Vagina (tissue), 2 donors: ENCODE measurements at places on chromosomes 5 and 9.
A peak's percentile ranks its signal among the peaks of the same experiment; 100 is the strongest.

GRCh38 chr5:166625210-166625865 lies 1666.1 kb upstream of the WWC1 start:
- no peak for DNase-seq

DNA sequence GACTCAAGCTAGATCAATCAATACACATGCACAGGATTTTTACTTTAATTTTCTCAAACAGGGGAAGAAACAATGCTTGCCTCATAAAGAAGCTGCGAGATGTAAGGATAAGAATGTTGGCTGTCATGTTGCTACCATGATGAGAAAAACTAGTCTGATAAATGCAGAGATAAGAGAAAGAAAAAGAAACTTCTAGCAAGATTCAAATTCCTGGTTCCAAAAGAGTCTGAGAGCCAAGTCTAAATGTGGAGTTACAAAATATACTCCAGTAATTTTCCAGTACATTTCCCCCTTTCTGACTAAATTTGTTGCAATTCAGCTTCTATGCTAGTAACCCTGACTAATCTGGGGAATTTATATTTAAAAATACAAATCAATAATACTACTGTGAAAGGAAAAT lies 10.4 kb upstream of the ANXA1 start:
- DNase-seq: no peak

DNA sequence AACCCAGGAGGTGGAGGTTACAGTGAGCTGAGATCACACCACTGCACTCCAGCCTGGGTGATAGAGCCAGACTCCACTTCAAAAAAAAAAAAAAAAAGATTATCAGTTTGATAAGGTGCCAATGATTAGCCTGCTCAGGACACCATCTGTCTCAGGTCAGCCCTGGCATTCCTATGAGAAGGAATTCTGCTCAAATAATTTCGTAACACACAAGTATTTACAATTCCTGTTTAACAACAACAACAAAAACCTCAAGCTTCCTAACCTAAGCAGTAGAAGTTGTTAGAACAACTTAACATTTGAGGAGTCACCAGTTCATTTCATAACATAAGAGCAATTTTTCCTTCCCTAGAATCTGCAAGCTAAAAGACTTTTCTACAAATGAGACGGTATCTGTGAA lies 85.0 kb downstream of the LHFPL2 start:
- no peak for DNase-seq

DNA sequence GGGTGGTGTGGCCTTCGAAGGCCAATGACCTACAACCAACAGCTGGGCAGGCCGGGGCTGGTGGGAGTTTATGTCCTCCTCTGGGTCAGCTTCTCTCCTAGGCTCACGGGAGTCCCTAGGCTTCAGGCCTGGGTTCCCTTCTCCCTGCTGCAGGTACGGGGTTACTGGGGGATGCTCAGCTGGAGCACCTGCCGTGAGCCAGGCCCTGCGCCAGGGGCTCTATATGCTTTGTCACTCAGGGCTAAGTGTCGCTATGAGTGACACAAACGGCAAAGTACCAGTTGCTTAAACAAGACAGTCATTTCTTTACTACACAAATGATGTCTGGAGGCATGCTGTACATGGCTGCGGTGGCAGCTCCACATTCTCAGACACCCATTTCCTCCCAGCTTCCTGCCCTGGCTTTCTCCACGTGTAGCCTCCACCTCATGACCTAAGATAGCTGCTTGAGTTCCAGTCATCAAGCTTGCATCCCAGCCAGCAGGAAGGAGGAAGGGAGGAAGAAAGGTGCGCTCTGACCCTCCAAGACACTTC lies 22.5 kb upstream of the NINJ1 start:
- no peak for DNase-seq

DNA sequence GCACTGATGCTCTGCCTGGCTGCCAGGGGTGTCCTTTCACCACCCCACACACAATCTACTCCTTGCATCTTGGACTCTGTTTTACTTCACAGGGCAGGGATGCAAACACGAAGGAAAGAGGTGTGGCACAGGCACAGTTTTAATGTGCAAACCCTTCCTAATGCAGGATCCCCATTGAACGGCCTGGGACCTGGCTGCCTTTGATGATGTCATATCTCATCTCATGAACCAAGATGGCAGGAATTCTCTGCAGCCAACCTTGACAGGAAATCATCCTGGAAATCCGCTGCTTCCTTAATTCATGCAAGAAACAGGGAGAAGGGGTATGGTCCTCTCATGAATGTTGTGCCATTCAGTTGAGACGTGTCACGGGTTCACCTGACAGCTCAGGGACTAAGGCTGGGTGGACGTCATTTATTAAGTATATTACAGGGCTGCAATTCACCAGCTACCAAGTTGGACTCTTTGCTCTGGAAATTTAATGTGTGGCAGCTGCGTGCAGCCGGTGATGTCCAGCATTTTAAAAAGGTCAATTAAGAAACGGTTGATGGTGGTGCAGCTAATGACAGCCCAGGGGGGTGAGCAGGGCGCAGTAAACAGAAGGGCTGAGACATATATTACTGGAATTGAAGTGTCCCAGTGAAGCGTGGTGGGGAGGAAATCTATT lies 91.5 kb downstream of the LMNB1 start:
- DNase-seq: no peak

- no peak for DNase-seq
Observed at GRCh38 chr5:181164076-181164952, 16.9 kb downstream of the OR2V2 start.

DNA sequence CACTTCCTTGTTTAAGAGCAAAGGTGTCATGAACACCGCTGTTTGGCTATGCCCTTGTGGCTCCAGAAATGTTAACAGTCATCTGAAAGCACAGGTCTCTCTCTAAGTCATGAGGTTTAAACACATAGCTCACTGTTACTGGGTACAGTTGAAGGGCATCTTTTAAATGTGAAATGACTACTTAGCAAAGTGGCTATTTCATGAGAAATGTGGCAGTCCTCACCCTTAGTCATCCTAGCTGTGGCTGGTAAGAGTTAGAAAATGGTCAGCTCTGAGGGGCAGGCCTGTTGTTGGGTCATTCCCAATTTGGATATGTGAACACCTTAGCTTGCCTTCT lies 24.2 kb upstream of the TMEM171 start:
- no peak for DNase-seq

DNA sequence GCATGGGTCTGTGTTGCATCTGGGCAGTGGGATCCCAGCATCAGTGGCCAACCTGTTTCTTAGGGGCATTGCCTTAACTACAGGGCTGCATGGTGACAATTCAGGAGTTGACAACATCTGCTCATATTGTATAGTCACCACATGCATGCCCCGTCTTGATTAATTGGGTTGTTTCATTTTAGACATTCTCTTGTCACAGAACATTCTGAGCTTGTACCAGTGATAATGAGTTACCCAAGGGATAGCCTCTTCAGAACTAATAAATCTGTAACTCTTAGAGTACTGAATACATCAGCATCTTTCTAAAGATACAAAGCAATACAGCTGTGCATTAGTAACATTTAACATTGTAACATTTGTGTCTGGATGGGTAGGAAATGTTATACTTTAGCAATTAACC lies 426.5 kb upstream of the CD180 start:
- DNase-seq: no peak

DNA sequence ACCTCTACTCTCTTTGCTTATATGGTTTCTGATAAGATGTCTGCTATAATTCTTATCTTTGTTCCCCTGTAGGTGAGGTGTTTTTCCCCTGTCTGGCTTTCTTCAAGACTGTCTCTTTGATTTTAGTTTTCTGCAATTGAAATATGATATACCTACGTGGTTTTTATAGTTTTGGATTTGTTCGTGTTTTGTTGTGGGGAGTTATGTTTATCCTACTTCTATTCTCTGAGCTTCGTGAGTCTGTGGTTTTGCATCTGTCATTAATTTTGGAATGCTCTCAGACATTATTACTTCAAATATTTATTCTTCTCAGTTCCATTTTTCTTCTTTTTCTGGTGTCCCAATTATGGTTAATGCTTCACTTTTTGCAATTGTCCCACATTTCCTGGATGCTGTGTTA lies 521.3 kb downstream of the KCTD16 start:
- DNase-seq: no peak

GRCh38 chr9:27348785-27349697 lies 52.1 kb upstream of the EQTN start:
- DNase-seq: no peak

GRCh38 chr9:108755979-108756378 lies 99.8 kb downstream of the ACTL7B start:
- no peak for DNase-seq

DNA sequence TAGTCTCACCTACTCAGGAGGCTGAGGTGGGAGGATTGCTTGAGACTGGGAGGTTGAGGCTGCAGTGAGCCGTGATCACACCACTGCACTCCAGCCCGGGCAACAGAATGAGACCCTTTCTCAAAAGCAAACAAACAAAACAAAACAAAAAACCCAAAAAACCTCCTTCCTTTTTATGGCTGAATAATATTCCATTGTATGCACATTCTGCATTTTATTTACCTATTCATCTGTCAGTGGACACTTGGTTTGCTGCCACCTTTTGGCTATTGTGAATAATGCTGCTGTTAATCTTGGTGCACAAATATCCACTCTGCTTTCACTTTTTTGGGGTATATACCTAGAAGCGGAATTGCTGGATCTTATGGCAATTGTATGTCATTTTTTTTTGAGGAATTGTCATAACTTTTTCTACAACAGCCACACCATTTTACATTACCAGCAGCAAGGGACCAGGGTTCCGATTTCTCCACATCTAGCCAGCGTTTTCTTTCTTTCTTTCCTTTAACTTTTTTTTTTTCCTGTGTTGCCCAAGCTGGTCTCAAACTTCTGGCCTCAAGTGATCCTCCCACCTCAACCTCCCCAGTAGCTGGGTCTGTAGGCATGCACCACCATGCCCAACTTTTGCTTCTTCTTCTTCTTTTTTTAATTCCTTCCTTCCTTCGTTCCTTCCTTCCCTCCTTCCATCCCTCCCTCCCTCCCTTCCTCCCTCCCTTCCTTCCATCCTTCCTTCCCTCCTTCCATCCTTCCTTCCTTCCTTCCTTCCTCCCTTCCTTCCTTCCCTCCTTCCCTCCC lies 30.6 kb downstream of the NKX2-5 start:
- no peak for DNase-seq

GRCh38 chr9:38404314-38404713 lies 11.8 kb downstream of the ALDH1B1 start:
- no peak for DNase-seq

DNA sequence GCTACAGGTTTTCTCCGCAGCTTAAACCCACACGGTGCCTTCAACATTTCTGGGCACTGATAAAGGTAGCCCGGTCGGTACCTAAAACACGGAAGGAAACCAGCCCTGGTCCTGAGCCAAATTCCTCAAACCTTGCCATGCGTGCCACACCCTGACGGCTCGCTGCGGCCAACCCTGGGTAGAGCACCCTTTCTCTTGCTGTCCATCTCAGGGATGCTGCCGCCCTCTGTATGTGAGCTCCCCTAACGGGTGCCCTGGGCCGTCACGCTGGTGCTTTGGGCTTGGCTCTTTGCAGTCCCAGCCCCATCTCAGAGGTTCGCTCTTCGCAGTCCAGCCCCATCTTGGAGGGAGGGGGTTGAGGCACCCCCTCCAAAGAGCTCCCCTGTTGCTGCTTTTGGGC lies 43.9 kb downstream of the PNPLA7 start:
- DNase-seq: no peak

GRCh38 chr9:71746023-71746757 lies 22.1 kb downstream of the CEMIP2 start:
- DNase-seq: no peak

DNA sequence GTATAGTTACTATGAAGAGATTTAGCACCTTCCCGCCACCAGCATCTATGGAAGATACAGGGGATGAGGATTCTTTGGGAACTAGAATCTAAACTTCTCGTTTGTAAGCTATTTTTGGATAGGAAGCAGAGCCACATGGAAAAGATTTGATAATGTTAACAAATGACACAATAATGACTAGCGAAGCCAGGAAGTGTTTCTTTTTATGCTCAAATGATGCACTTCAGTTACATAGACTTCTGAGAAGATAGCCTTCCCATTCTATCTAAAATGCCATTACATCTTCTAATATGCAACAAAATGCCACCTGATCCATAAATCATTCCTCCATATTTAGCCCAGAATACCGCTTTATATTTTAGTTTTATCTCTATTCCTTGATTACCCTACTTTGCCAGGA lies 17.0 kb upstream of the TNC start:
- no peak for DNase-seq

GRCh38 chr5:171709930-171710329 lies 75.7 kb upstream of the SMIM23 start:
- DNase-seq: peak; percentile 32

GRCh38 chr9:124285903-124286291 lies 28.1 kb downstream of the NEK6 start:
- DNase-seq: peak; percentile 95

- no peak for DNase-seq
Observed at GRCh38 chr5:31854181-31855133, 215.5 kb downstream of the PDZD2 start.

DNA sequence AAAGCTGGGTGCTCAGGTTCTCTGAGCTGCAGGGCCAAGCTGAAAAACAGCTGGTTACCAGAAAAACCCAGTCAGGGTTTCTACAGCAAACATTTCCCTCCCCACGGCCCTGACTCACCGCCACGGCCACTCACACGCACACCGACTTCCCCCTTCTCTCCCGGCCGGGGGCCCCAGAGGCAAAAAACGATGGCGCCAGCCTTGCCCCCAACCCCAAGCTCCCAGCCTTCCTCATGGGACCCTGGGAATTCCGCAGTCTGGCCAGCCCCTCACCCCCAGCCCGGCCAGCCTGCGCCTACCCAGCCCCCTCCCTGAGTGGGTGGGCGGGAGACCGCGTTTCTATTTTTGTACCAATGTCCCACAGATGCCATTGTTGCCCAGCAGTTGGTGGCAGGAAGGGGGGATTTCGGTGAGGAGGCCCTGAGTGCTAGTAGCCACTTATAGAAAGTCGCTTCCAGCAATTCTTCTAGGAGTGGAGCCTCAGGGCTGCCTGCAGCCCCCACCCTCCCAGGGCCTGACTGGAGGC lies 18.4 kb downstream of the ENG start:
- DNase-seq: no peak

- no peak for DNase-seq
Observed at GRCh38 chr9:84667571-84668195, 1.8 kb upstream of the NTRK2 start.

DNA sequence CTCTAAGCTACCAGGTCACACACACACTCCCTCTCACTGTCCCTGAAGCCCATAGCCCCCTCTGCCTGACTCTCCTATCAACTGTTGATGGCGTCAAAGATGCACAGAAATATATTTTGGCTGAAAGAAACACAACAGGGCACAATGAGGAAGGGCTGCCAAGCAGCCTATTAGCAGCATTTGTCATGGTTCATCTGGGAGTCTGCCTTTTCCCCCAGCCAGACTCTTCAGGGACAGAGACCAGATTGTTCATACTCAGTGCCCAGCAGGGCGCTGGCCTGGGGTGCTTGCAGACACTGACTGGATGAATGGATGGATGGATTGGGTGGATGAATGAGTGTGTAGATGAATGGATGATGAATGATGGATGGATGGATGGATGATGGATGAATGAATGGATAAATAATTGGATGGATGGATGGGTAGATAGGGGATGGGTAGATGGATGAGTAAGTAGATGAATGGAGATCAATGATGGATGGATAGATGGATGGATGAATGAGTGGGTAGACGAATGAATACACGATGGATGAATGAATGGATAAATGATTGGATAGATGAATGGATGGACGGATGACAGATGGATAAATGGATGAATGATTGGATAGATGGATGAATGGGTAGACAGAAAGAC lies 90.5 kb downstream of the ADAMTS2 start:
- DNase-seq: no peak
